ENCODE measurements at places on chromosomes 13 and 19.

DNA sequence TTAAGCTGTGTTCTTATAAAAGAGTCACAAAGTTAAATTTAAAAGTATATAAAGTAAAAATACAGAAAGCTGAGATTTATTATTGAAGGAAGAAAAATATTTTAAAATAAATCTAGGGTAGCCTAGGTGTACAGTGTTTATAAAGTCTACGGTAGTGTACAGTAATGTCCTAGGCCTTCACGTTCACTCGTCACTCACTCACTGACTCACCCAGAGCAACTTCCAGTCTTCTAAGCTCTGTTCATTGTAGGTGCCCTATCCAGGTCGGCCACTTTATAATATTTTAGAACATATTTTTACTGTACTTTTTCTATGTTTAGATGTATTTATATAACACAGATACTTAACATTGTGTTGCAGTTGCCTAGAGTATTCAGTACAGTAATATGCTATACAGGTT is 47.4 kb downstream of the NDFIP2 start:
- DNase-seq: no peak

- no peak for DNase-seq
These were observed 1525.9 kb upstream of the SLC10A2 start for GRCh38 chr13:104592127-104592526.

DNA sequence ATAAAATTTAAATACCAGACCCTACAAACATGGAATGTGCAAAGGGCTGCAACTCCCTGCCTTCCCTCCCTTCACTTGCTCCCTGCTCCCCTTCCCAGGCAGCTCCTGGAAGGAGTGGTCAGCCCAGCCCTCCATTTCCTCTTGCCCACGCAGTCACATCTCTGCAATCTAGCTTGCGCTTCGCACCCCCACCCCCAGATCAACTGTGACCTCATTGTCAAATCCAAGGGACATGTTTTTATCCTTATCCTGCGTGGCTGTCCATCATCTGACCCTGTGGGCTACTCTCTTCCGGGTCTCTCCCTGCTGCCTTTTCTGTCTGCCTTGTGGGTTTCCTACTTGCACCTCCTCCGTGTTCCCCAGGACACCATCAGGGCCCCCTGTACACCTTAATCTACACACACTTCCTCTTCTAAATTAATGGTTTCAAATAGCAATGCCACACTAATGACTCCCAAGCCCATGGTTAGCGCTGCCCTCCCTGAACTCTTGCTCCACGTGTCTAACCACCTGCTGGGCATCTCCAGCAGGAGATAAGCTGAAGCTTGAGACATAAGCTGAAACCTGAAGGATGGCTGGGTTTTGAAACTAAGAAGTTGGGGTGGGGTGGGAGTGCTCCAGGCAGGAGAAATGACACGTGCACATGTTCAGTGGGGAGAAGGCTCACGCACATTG is 118.3 kb downstream of the USP12 start:
- DNase-seq: no peak

DNA sequence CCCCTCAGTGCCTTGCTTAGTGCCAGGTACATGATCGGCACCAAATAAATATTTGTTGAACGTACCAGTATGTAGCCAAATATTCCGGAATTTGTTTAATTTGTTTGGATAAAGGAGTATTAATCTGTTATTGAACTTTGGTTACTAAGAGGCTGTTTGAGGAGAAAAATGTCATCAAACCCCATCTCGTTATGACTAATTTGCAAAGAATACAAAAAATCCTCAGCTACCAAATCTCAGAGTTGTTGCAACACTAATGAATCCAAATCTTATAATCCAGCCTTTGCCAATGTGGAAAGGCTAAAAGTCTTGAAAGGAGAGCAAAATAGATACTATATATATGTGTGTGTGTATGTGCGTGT is 79.5 kb downstream of the KLF5 start:
- DNase-seq: no peak

GRCh38 chr13:111952032-111952431 is 114.9 kb upstream of the SOX1 start:
- DNase-seq: no peak

GRCh38 chr13:99153219-99153618 is 47.4 kb upstream of the UBAC2 start:
- no peak for DNase-seq

DNA sequence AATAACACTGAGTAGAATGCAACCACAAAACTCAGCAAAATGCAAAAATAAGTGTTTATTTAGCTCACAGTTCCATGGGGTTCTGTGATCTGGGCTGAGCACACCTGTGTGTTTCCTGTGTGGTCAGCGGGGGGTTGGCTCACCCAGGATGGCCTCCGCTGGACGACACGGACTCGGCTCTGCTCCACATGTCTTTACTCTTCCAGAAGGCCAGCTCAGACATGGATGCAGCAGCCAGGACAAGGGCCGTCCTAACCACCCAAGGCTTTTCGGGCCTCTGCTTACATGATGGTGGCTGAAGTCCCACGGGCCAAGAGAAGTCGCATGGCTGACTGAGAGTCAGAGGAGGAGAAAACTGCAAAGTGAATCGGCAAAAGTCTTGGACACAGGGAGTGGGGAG is 153.5 kb upstream of the IRS2 start:
- no peak for DNase-seq

GRCh38 chr19:5914946-5915781 is 1.1 kb downstream of the CAPS start:
- no peak for DNase-seq

DNA sequence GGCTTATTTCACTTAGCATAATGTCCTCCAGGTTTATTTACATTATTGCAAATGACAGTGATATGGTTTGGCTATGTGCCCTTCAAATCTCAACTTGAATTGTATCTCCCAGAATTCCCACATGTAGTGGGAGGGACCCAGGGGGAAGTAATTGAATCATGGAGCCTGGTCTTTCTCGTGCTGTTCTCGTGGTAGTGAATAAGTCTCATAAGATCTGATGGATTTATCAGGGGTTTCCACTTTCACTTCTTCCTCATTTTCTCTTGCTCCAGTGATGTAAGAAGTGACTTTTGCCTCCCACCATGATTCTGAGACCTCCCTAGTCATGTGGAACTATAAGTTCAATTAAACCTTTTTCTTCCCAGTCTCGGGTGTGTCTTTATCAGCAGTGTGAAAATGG is 109.6 kb downstream of the VWA8 start:
- no peak for DNase-seq
